ENCODE measurements at places on chromosomes 2 and 18.

GRCh38 chr2:128781166-128781565, 462.5 kb upstream of the HS6ST1 start:
- no peak for DNase-seq

- no peak for DNase-seq
These were observed 19.2 kb downstream of the ATP6V1B1 start for GRCh38 chr2:70954886-70955285.

GRCh38 chr2:160876765-160877164, 283.5 kb upstream of the TANK start:
- no peak for DNase-seq

DNA sequence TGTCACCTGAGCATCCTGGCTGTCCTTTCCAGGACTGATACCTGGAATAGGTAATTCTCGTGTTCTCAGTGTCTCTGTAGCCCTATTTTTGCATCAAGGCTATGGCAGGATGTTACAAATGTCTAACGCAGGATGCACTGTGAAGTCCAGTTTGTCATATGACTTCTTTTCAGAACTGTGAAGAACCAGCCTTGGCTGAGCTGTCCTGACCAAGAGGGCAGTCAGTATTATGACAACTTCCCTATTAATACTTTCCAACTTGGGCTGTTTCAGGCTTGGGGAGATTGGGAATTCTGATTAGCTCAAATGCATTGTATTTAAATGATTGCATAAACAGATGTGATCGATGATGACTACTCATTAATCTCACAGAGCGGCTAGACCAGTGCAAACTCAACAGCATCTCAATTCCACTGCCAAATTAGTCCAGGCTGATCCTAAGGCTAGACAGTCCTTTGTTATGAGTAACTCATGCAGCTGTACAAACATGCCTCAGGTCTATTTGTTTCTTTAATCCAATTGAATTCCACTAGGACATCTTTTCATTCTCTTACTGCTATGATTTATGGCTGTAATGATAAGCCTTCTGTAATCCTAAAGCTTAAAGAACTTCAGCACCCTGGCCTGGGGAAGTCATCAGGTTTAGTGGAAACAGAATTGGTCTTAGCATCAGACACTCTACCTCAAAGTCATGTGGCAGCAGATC, 331.6 kb downstream of the KCNS3 start:
- DNase-seq: peak; percentile 88

- DNase-seq: no peak
These were observed 310.6 kb downstream of the C1D start for GRCh38 chr2:67752199-67752598.

DNA sequence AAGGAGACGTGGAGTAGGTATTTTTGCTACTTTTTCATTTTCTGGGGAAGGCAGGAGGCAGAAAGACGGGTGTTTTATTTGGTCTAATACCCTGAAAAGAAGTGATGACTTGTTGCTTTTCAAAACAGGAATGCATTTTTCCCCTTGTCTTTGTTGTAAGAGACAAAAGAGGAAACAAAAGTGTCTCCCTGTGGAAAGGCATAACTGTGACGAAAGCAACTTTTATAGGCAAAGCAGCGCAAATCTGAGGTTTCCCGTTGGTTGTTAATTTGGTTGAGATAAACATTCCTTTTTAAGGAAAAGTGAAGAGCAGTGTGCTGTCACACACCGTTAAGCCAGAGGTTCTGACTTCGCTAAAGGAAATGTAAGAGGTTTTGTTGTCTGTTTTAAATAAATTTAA, 3.4 kb downstream of the FZD7 start:
- no peak for DNase-seq

- no peak for DNase-seq
These were observed 11.5 kb downstream of the MFSD2B start for GRCh38 chr2:24021122-24021998.

GRCh38 chr2:241135737-241136136, 13.5 kb downstream of the PASK start:
- DNase-seq: no peak

DNA sequence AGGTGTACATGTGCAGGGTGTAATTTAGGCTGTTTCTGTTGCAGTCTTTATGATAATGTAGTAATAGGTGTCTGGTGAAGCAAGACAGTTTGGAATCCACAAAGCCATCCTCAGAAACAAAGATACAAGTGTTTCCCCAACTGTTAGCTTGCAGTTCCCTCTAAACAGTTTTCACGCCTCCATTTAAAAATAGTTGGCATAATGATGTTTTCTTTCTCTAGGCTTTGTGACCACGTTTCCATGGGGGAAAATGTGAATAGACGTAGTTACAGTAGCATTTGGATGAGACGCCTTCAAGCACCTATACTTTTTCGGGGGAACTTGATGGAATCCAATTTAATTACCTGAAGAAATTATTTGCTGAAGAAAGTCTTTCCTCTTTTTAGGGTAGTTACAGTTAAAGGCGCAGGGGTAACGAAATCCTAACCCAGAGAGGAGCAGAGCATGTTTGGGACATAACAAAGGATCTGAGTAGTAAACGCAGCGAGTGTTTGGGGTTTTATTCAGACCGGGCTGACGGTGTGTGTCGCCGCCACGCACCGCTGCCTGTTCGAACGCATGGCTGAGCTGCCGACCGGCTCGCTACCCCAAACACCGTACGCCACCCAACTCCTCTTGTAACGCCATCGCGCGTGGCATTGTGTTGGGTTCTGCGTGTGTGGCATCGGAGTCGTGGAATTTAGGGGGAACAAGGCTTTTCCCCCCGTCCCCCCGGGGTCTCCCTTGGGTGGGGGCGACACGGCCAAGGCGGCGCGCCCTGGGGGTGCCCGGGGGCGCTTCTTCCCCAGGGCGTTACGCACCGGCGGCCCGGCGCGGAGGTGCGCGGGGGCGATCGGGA, 681 bp upstream of the NRP2 start:
- peak; percentile 12 for DNase-seq

GRCh38 chr2:180910831-180911665, 69.4 kb upstream of the UBE2E3 start:
- no peak for DNase-seq

DNA sequence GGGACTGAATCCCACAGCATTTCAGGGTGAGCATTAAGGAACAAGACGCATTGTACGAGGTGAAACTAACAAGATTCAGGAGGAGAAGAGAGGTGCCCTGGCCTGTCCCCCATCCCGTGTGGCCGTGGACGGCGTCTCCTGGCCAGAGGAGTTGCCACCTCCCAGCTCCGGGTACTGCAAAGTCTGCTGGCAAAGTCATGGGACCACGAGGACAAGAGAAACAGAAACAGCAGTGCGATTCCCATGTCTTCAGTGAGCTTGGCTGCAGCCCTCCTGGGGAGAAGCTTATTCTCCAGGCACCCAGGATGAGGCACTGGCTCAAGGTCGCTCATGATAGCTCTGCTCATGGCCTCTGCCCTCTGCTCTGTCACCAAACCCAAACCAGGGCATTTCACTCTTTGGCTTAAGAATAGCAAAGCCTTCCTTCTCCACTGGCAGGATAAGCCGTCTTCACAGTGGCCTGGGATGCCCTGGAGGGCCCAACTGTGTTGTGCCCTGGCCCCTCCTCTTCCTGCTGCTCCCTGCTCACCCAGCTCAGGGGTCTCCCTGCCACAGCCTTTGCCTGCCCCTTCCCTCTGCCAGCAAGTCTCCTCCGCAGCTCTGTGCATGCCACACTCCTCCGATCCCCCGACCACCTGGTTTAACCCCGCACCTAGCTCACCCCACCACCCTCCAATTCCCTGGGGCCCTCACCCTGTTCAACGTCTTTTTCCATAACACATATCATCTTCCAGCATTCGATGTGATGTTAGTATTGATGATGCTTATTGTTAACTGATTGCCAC, 144.8 kb downstream of the PXDN start:
- no peak for DNase-seq

- DNase-seq: no peak
These were observed 337.0 kb upstream of the ZNF804A start for GRCh38 chr2:184261331-184261730.

DNA sequence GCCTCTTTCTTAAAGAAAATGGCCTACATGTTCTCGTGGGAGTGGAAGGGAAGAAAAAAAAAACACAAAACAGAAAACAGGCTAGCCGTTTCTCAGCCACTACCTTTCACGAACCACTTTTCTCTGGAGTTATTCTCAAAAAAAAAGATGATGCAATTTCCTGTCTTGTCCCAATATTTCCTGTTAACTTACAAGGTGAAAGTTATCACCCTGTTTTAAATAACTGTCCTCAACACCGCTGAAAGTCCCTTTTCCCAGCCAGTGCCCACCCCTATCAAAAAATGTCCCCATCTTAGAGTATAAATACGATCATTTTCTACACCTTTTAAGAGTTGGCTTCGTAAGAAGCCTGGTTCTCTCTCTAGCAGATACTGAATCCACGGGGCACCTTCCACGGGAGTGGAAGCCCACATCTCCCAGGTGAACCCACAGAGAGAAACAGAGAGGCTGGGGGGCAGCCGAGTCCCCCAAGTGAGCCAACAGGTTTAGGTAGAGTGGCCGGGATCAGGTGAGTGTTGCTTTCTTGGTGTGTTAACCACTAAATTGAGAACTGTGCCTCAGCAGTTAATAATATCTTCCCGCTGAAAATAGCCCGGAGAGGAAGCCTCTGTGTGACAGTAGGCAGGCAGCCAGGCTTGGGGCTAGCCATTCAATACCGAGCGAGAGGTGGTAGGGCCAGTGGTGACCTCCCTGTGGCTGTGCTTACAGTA, 15.9 kb downstream of the SMAD7 start:
- no peak for DNase-seq

GRCh38 chr2:76180676-76181075, 470.0 kb upstream of the GCFC2 start:
- no peak for DNase-seq

GRCh38 chr2:23293731-23294130, 91.2 kb upstream of the KLHL29 start:
- no peak for DNase-seq

GRCh38 chr18:63342206-63342605, 22.6 kb upstream of the BCL2 start:
- DNase-seq: peak; percentile 27

DNA sequence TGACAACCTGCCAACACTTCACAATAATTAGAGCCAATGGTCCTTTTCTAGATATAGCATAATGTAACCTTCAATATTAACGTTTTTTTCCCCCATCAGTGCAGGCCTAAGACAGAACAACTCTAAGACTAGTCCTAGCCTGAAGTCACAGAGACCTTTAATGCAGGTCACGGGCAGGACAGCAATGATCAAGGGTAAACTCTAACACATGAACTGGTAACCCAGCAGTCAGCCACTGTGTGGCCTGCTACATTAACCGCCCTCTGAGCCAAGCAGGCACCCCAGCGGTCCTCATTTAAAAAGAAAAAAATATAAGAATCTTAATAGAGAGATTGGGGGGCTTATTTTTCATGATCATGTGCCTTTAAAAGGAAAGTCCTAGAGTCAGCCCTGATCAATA, 290.6 kb downstream of the AFF3 start:
- DNase-seq: no peak

Data from NCI-H510A treated with DMSO at 0.1 percent for 48 hours (cell line).